ENCODE measurements at places on chromosomes 12 and 14. TPM values are rescaled to one million over a fixed set of nuclear protein-coding genes. Genes with fewer than 3 reads are reported as not detected.

- H3K27ac ChIP-seq, result no peak overlapping the region
- no peak overlapping the region for H3K4me3 ChIP-seq
- no peak for DNase-seq
Measured at GRCh38 chr14:56894591-56894991, 84.3 kb upstream of the OTX2 start.

Gene IL31
- total RNA-seq, result not detected

Gene XRCC3
- total RNA-seq, result 4.8 TPM

Gene KRT80
- total RNA-seq, result not detected

Gene ZNF385A
- 3.8 TPM for total RNA-seq

Data from CD4-positive, alpha-beta T cell (primary cell).